Activated T-helper 1 cell treated with anti-CD3 and anti-CD28 coated beads, Interleukin-2, amount 50 U/mL, for 16 hours (primary cell): ENCODE measurements at places on chromosomes 11 and 22.

DNA sequence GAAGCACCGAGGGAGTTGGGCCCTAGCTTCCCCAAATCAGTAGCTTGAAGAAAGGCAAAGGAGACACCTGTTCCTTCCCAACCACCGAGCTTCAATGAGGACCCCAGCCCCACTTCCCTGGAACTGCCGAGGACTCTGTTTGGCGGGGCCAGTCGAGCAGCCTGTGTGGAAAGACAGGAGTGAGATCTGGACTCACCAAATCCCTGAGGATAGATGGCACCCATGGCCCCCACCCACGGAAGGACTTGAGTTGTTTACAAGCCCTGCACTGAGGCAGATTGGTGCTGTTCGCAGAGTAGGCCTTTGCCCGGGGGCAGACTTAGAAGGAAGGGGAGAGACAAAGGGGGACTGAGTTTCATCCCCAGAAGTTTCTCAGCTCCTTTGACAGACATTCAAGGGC, 64.6 kb downstream of the FEZ1 start:
- no peak for DNase-seq

- no peak for DNase-seq
Measured at GRCh38 chr11:125348674-125349309, 147.3 kb downstream of the FEZ1 start.

DNA sequence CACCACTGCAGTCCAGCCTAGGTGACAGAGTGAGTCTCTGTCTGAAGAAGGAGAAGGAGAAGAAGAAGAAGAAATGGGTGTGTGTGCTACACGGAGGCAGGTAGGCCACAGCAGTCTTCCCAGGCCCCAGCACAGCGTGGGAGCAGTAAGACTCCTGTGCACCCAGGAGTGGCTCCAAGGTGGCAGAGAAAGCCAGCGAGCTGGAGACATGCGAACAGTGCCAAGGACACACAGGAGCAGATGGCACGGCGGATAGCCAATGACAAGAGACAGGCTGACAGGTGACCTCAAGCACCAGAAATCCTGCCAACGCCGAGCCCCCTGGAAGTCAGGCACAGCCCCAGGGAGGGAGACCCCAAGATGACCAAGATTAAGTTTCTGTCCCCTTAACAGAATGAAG, 9.0 kb upstream of the SCGB1A1 start:
- no peak for DNase-seq

DNA sequence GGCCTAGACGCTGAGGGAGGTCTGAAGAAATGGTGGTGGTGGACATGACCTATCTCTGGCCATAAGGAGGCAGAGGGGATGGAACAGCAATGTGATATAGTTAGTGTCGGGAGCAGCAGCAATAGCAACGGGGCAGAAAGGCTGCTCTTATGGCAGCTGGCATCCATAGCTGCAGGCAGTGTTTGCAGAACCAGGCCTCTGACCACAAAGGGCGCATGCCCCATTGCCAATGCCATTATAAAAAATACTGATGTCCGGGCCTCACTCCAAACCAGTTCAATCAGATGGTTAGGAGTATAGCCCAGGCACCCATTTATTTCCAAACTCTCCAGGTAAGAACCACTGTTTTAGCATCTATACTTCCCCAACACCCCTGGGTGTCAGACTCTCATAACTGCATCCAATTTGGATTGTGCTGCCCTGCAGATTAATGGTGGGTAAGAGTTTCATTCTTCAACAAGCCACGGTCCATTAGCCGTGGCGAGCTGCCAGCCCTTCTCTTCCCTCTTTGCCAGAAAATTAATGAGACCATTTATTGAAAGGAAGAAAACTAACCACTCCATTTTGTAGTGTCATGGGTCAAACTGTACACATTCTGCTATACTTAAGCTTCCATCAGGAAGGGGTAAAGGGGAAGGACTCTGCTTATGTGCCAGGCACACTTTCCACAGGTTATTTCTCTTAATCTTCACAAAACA, 72.8 kb upstream of the SPON1 start:
- no peak for DNase-seq

DNA sequence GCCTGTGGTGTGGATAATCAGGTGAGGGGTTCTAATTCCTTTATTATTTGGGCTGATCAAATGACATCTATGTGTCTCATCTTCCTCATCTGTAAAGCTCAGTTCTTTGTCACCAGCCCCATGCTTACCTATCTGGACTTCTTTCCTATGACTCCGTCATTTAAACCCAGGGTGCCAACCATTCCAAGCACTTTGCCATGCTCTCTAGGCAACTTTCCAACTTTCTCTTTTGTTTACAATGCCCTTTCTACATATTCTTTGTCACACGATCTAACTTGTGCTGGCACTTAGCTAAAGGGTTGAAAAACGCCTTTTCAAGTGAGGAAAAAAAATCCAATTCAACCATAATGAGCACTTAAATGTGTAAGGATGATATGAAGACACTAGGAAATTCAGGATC, 27.9 kb downstream of the EXPH5 start:
- no peak for DNase-seq
